Activated CD4-positive, alpha-beta T cell treated with anti-CD3 and anti-CD28 coated beads, Interleukin-10, Interleukin-2, amounts not matched to agents 100 ng/mL and 50 ng/mL, durations not matched to agents 16 hours and 8 hours (primary cell): ENCODE measurements at places on chromosomes 4 and X.

DNA sequence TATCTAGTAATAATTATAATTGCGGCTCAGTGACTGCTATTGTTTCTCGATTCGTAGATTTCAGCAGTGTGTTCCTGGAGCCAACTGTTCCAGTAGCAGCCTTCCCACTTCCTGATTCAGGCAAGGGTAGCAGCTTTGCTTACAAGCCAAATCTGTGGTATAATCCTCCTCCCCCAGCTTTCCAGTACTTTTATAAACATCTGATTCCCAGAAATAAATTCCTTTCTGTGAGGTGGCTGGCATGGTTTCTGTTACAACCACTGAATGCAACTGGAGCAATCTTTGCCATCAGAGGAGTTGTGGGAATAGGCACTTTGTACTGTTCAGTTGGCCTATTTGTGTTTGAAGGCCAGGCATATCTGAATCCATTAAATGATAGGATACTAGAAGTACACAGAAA, 80.0 kb downstream of the GLRA3 start:
- DNase-seq, result no peak

- no peak for DNase-seq
Measured at GRCh38 chr4:123706973-123707372, 310.4 kb downstream of the SPRY1 start.

DNA sequence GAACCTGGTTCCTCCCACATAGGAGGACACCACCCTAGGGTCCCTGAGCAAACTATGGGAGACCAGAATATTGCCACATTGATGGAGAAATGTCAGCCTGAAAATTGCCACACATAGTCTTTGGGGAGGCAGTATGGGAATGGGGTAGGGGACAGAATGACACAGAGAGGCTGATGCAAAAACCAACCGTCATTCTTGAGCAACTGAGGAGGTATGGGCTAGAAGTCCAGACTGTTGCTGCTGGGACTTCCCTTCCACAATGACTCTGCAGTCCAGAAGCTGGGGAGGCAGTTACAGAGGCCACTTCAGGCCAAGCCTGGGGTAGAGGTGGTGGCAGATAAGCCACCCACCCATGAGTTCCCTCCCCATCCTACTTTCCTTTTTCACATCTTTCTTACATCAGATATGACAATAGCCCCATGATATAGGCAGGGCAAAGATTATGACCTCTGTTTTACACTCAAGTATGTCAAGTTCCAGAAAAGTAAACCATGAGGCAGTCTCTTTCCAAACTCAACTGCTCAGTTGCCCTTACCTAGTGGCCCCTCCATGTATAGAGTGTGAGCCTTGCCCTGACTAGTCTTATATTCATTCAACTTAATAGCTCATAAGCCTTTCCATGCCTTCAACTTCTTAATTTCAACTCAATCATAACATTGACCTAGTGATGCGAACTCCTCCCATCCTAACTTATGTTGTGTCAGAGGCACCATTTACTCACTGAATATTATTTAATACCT, 41.7 kb downstream of the VSIG4 start:
- no peak for DNase-seq

DNA sequence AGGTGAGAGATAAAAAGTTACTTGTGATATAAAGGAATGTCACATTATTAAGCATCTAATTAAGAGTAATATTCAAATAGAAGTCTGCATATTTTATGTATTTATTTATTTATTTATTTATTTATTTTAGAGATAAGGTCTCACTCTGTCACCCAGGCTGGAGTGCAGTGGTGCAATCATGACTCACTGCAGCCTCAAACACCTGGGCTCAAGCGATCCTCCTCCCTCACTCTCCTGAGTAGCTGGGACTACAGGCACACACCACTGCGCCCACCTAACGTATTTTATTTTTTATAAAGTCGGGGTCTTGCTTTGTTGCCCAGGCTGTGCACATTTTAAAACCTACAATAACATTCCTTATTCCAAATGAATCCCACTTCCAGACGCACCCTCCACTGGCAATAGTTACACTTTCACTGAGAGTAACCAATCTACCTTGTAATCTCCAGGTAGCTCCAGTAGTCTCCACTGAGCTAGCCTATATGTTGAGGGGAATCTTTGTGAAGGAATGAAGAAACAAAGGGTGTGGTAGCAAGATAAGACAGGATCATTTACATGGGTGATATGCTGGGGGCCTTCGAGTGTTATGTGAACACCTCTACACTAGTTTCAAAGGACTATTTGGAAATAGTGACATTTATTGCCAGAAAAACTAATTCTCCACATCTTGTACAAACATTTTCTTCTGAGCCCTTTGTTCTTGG, 11.9 kb downstream of the SH3D19 start:
- DNase-seq, result no peak

DNA sequence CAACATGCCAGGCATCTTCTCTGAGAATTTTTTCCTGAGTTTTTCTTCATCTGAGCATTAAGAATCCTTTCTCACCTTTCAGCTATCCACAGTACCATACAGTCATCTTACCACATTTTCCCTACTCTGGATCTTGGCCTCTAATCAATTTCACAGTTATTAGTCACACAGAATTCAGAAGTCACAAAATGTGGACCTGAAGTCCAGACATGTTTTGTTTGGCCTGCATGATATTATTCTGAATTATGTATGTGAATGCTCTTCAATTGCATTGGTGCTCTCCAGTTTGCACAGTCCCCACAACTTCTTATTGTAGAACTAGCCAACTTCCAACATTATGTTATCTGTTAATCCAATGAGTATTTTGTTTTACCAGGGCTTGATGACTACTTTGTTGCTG, 102.3 kb upstream of the GRIA3 start:
- DNase-seq, result no peak

- no peak for DNase-seq
Measured at GRCh38 chr4:132530861-132531260, 618.2 kb upstream of the PCDH10 start.

DNA sequence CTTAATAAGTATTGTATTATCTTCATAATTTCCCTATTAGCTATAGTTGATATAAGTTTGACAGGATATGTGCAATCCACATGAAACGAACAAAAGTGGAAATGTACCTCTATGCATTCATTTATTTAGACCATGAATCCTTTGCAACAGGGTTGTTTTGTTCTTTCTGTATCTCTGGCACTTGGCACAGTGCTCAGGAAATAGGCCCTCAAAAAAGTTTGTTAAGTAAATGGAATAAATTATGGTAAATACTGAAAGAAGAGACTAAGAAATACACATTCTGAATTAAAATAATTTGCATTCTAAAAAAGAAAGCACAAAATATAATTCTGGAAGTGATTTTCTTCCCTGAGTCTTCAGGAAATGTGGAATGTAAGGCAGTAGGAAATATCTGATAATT, 39.3 kb downstream of the TAPT1 start:
- no peak for DNase-seq

GRCh38 chr4:62898115-62898514, 1511.1 kb downstream of the TECRL start:
- no peak for DNase-seq

- no peak for DNase-seq
Measured at GRCh38 chr4:54813674-54814073, 155.9 kb downstream of the KIT start.

DNA sequence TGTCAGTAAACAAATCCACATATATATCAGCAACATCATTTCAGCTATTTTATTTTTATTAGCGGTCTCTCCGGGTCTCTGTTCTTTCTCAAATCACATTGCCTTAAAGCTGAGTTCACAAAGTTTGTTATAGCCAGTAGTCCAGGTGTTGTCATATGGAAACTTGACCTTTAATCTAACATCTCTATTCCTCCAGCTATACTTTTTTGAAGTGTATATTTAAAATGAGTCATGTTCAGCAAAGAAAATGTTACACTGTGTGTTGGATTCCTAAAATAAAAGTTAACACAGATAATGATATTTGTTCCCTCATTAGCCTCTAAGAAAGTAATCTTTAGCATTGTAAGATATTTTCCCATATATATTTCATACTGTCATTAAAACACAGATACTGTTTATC, 63.6 kb downstream of the SMARCAD1 start:
- DNase-seq, result no peak

DNA sequence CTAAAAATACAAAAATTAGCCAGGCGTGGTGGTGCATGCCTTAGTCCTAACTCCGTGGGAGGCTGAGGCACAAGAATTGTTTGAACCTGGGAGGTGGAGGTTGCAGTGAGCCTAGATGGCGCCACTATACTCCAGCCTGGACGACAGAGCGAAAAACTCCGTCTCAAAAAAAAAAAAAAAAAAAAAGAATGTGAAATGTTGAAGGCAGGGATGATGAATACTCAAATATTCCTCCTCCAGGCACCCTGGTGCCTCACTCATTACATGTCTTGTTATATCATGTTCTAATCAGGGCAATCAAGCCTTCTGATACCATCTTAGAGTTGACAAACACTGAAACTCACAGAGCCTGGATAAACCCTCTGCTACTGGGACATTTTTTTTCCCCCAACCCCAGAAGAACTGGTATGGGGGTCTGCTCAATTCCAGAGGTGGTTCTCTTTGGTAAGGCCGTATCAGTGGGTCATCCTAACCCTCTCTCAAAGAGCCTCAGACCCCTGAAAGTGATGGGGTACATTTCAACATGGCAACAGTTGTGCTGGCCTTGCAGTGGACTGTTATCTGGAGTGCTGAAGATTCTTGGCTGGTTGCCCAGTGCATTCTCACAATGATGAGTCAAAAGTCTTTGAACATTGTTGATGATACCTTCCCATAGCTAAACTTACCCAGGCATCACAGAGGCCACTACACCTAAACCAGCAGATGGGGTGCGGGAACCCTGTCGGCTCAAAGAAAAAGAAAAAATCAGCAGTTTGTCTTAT, 2.4 kb upstream of the SH3KBP1 start:
- peak; percentile 63 for DNase-seq

DNA sequence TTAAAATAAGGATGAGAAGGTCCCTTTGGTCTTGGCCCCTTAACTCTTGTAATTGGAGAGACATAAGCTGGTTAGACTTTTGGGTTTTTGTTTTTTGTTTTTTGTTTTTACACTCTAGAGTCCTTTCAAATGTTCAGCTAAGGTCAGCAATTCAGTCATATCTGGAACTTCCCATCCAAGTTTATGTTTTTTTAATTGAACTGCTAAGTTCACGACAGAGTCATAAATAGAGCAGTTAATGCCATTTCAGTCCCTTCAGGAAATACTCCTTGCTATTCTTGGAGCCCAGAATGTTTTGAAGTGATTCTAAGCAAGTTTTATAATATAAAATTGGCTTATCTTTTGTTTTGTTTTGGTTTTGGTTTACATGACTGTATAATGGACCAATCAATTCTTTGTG, 329.4 kb upstream of the PABPC4L start:
- no peak for DNase-seq

DNA sequence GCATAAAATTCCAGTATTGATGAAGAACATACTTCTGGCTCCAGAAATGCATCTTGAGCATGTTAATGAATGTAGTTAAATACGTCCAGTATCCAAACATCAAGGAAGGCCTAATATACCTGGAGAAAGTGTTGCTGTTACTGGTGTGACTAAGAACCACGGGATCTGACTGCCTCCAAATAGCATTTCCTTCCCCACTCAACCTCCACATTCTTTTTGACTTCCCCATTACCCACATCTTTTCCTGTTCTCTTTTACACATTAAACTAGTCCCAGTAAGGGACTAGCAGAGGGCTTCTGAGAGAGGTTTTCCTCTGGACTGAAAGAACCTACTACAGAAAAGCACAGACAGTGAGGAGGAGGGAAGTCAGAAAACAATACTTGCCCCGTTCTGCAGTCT, 482.8 kb upstream of the HTR2C start:
- no peak for DNase-seq

DNA sequence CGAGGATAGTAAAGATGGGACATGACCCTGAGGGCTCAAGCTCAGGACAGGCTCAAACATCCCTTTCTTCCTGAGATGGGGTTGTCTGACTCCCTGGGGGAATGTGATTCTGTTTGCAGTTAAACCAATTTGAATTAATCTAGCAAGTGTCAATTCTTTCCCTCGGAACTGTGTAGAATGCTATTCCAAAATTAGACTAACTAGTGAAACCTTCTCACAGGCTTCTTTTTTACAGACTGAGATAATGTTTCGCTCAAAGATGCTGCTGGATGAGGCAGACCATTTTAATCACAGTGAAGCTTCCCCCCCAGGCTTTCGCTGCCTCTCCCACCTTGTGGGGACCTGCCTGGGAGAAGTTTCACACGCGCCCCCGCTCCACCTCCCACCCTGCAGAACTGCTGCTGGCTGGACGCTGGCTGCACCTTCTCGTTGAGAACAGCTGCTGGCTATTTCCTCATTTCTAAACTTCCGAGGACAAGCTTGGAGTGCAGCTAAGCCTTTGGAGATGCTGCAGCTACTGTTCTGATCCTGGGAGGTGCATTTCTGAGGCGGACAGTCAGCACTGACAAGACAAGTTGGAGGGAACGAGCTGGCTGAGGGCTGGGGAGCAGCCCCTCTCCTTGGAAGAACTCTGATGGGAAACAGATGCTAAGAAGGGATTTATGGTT, 297.8 kb downstream of the RAPGEF2 start:
- no peak for DNase-seq

DNA sequence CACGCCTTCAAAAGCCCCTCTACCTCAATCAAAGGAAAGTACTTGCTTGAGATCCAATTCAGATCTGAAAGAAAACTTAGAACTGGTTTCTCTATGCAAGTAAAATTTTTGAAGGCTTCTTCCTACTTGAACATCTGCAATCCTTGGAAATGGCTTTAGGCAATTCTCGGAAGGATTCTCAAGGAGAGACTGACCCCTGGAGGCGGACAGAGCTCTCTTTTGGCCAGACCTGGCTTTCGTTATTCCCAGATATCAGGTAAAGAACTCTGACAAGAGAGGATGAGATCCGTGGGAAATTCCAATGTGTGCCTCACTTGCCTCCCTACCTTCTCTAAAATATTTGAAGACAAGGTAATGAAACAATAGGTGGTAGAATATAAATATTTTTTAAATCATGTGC, 670.3 kb upstream of the FAM241A start:
- DNase-seq, result no peak

DNA sequence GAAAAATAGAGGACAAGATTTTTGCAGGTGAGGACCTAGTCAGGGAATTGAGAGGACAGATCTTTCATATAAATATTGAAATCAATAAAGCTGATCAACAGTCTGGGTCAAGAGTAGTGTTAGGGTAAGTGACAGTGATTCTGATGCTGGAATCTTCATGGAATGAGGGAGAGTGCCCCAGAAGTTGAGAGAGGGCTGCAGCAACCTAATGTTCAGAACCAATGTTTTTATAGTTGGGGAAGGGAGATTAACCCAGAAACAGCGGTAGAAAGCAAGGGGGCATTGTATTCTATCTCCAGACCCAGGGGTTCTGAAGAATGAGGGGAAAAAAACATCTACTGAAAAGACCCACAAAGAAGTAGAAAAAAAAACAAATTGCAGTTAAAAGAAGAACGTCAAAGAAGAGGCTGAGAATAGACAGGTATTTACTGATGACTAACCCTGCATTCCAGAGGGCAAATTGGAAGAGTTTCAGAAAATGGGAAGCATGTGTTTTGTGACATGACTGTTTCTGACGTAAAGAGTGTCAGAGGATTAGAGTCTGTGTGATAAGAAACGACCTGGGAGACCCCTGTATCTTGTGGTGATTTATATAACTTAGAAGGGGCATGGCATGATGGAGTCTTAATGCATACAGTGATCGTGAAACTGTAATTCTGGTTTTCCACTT, 819.6 kb upstream of the EPHA5 start:
- DNase-seq, result no peak

GRCh38 chr4:92299152-92299551, 4.6 kb upstream of the GRID2 start:
- DNase-seq, result no peak
